G401 (cell line): ENCODE measurements at places on chromosomes 6 and 20.

- no peak for DNase-seq
Measured at GRCh38 chr20:62262064-62262463, 23.7 kb downstream of the OSBPL2 start.

- peak; percentile 67 for DNase-seq
Measured at GRCh38 chr6:101396548-101397173, 3.2 kb downstream of the GRIK2 start.

- DNase-seq = no peak
Measured at GRCh38 chr6:11260249-11261038, 28.0 kb upstream of the NEDD9 start.

GRCh38 chr6:77987035-77987384 lies 334.2 kb downstream of the MEI4 start:
- DNase-seq = no peak

- DNase-seq = no peak
Measured at GRCh38 chr6:165701005-165701404, 38.0 kb upstream of the PDE10A start.

DNA sequence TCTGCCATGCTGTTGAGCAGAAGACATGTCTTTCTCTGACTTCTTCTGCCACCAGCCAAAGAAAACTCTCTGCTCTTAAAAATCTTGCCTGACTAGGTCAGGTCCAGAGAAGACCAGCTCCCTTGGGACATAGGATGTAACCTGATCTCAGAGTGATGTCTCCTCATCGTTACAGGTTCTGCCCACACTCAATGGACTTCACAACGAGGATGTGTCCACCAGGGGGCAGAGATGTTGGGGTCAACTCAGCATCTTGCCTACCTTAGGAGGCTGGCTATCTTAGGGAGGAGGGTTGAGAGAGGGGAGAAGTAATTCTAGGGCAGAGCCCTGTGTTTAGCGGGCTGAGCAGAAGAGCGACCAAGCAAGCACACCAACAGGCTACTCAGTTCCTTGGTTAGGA lies 207.6 kb upstream of the CDH4 start:
- no peak for DNase-seq

- DNase-seq = no peak
Measured at GRCh38 chr6:164720-165119, 127.6 kb upstream of the DUSP22 start.

- DNase-seq = no peak
Measured at GRCh38 chr6:26552640-26553188, 14.5 kb downstream of the HMGN4 start.

- DNase-seq = no peak
Measured at GRCh38 chr6:3392930-3393835, 63.7 kb downstream of the SLC22A23 start.

DNA sequence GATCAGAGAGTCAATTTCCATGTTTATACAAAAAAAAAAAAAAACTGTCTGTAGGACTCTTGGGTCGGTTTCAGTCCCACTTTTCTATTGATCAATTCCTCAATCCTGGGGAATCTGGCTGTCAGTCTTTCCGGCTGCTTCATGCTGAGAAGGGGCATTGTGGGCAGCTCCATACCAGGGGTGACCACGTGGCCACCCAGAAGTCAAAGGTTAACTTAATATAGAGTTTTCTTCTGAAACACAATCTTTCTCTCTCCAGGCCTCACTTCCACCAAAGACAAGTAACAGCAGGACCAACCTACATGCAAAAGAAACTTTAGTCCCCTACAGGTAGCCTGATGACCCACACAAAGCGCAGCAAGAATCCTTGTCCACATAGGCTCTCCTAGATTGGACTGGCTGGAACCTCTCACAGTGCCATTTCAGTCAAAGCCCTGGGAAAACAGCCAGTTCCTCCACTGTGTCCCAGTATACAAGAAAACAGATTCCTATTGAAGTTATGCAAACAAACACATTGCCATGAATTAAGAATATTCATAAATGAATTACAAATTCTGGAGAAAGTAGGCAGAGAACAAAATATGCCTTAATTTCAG lies 18.5 kb upstream of the SERPINB9 start:
- no peak for DNase-seq

GRCh38 chr6:83911278-83911677 lies 51.8 kb downstream of the CYB5R4 start:
- no peak for DNase-seq

DNA sequence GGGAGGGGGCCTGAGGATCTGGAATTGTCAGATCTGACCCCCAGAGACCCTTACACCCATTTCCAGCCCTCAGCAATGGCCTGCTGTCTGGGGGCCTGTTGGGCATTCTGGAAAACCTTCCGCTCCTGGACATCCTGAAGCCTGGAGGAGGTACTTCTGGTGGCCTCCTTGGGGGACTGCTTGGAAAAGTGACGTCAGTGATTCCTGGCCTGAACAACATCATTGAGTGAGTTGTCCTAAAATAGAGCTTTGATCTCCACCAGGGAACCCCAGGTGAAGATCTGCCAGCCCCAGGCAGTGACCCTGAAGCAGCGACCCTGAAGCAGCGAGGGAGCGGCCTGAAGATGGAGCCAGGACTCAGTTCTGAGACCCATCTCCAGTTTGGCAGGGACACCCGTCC lies 2.2 kb downstream of the BPIFA1 start:
- DNase-seq = no peak

DNA sequence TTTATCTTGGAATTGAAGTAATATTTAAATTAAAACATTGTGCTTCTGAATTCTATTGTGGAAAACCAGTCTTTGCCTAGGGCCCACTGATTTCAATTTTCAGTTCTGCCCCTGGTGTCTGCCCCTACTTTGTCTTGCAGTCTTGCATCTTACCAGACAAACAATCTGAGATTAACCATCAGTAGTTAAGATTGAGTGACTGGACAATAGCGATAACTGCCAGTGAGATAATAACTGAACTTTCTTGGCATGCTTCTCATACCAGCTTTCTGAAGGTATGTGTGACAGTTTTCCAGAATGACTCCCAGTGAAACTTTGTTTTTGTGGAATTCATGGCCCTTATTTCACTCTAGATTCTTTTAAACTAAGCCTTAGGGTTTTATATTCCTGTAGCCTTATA lies 53.5 kb downstream of the KCNQ5 start:
- DNase-seq = no peak

DNA sequence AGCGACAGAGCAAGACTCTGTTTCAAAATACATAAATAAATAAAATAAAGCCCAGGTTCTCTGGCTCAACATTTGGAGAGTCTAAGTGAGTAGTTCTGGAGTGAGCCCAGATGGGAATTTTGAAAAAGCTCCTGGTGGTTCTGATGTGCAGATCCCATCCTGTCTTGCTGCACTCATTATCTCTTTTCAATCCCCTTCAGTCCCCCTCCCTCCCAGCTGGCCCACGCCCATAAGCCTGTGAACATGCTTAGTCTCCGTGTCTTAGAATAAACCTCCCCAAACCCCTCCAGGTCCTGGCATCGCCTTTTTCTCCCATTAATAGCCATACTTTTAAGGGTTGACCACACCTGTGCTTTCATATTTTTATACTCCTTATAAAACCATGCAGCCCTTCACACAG lies 19.4 kb upstream of the TULP1 start:
- no peak for DNase-seq

GRCh38 chr6:121951918-121952379 lies 447.5 kb upstream of the HSF2 start:
- DNase-seq = no peak

GRCh38 chr20:62837790-62838127 lies 20.9 kb downstream of the COL9A3 start:
- no peak for DNase-seq

DNA sequence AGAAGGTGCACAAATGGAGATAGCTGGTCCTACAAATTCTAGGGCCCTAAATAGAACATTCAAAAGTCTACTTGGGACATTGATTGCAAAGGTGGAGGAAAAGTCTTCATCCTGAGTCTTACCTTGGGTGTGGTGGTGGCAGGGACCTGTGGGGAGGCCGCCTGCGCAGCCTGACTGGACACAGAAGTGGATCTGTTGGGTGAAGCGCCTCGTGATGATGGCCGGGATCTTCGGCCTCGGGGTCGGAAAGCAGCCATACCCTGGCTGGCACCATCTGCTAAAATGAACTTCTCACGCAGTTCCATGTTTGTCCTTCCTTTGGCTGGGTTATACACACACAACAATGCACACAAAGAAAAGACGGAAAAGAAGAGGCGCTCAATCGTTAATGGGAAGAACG lies 179.2 kb downstream of the DST start:
- no peak for DNase-seq

- no peak for DNase-seq
Measured at GRCh38 chr6:113632220-113632864, 224.8 kb upstream of the MARCKS start.

DNA sequence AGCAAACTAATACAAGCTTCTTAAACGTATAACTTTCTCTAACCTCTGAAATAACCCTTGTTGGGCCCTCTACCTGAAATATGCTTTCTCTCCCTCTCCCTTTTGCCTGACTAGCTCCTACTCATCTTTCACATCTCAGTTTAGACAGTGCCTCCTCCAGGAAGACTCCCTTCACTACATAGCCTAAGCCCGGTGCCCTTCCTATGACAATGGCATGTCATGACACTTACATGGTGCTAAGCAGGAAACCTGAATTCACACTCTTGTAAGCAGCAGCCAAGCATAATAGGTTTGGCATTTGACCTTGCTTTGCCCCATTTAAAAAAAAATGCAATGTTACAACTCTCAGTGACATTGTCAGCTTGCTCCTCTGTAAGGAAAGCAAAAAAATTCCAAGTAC lies 33.1 kb upstream of the FBXL4 start:
- no peak for DNase-seq

GRCh38 chr6:36539814-36540568 lies 7.3 kb downstream of the STK38 start:
- DNase-seq = no peak

- peak; percentile 49 for DNase-seq
Measured at GRCh38 chr20:54208548-54209176, 775 bp downstream of the PFDN4 start.

GRCh38 chr6:90574610-90575009 lies 12.3 kb downstream of the MAP3K7 start:
- no peak for DNase-seq

- no peak for DNase-seq
Measured at GRCh38 chr6:106051226-106051625, 34.9 kb upstream of the PRDM1 start.

- DNase-seq = no peak
Measured at GRCh38 chr6:30964075-30964474, 19.4 kb upstream of the MUC21 start.

- DNase-seq = no peak
Measured at GRCh38 chr20:51826372-51826771, 24.1 kb upstream of the SALL4 start.

DNA sequence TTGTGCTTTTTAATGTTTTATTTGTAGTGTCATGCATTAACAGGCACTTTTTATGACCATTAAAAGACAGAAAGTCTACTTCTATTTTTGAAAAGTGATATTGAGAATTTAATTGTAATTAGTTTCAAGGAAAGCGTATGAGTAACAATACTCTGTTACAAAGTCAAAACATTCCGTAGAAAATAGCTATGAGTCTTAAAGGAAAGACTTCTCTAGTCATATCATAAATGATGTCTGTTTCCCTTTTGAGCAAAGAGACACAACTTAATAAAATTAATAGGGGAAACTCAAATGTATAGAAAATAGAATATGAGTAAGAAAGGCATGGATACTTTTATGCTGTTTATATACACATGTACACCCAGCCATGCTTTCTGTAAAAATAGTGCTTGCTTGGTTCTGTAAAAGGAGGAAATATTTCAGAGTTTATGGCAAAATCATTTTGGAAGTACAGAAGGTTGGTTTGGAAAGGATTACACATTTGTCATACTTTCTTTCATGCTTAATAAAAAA lies 107.8 kb upstream of the AHI1 start:
- DNase-seq = no peak

- DNase-seq = peak; percentile 63
Measured at GRCh38 chr20:1835186-1836035, 59.8 kb upstream of the SIRPA start.

- no peak for DNase-seq
Measured at GRCh38 chr6:54681987-54682386, 164.6 kb upstream of the FAM83B start.

GRCh38 chr6:22056398-22056797 lies 240.4 kb downstream of the PRL start:
- DNase-seq = no peak
